NT2/D1 (cell line): ENCODE measurements at places on chromosomes 7 and 10.
A peak's percentile ranks its signal among the peaks of the same experiment; 100 is the strongest.

DNA sequence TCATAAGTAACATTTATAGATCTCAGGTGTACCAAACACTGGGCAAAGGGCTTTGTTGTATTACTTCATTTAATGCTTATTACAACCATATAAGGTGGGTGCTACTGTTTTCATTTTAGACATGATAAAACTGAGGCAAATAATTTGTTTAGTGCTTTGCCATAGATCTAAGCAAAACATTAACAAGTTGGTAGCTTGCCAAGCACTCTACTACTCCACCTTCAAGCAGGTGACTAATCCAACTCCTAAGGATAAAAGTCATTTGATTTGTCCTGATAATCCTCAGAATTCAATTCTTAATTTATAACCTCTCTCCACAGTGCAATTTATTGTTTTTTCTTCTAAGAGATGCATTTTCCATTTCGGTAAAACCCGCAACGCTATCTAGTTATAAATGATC lies 646.4 kb downstream of the GRM8 start:
- DNase-seq = no peak

- DNase-seq = no peak
These were observed 20.7 kb downstream of the BLVRA start for GRCh38 chr7:43779045-43779812.

DNA sequence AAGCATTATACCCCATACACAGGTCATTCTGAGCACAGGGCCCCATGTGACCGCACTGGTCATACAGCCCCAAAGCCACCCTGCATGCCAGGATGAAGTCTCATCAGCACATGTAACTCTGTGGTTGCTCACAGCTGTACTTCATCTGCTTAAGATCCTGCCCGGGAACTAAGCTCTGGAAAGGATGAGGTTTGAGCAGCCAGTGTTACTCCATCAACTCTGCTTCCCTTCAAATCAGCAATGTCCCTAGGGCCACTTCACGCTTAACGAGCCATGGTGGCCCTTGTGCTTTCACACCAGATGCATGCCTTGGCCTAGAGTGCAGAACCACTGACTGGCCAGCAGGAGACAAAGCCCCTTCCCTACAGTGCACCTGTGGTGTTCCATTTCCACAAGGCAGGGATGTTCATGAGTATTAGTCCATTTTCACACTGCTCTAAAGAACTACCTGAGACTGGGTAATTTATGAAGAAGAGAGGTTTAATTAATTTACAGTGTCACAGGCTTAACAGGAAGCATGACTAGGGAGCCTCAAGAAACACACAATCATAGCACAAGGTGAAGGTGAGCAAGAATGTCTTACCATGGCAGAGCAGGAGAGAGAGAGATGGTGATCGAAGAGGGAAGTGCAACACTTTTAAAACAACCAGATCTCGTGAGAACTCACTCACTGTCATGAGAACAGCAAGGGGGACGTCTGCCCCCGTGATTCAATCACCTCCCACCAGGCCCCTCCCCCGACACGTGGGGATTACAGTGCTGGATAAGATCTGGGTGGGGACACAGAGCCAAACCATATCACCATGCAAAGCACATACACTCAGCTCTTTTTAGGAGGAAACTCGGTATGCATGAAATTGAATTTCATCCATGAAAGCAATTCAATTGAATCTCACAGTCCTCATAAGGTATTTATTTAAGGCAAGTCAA lies 149.0 kb upstream of the CDCA7L start:
- DNase-seq = no peak

GRCh38 chr7:67344481-67345193 lies 348.0 kb downstream of the TYW1 start:
- no peak for DNase-seq

DNA sequence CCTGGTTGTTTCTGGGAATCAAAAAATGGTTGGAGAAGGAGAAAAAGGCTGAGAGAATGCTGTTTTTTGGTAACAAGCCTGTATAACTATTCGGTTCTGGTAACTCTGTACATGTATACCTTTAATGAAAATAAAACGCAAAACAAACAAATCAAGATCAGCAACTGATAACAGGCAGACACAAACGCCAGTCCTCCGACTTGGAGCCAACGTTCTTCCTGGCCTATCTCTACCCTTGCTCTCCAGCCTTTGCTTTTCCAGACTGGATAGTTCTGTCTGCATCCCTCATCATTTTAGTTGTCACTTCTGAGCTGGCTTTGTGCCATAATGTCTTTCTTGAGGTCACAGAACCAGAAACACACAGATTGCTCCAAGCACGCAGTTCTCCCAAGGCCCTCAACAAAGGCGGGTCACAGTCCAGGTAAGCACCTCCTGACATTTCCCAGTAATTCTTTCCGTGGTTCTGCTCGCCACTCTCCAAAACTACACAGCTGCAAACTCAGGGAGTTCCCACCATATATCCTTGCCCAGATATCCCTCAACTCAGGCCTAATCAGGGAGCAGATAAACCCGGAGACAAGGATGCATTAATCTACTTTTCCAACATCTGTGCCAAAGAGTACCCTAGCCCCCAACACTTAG lies 20.2 kb downstream of the HIP1 start:
- no peak for DNase-seq

DNA sequence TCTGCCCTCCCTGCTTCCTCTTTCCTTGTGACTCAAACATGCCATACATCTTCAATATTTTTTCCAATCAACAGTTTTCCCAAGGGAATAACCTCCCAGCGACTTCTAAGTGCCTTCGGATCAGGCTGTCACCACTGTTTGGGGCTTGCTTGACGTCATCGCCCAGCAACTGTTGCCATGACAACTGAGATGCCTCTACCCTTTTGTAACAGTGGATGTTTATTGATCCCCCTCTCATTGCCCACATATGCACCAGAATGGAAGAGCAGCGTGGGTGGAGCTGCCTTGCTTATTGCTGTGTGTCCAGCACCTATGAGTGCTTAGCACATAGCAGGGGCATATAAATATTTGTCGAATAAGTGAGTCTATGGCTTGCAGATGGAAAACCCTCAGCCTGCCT lies 14.4 kb downstream of the FFAR4 start:
- DNase-seq = peak; percentile 55

DNA sequence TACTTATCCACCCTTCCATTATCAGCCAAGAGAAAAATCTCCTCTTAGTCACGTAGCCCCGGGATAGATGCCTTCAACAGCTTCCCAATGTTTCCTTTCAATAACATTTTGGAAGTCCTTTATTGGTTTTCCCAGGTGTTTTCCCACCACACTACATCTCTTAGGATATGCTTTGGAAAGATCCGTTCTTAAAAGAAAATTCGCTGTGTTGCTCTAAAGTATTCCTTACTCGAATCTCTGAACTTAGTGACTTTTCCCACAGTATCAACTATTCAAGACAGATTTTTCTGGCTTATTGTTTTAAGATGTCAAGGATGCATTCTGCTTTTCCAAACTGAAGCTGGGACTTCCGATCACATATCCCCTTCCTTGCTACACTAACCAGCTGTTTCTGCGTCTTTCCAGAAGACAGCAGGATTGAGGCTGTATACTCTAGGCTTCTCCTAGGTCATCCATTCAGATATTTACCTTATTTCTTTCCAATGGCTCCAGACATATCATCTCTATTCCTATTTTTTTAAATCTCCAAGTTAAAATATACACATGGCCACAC lies 36.5 kb upstream of the SVIL start:
- no peak for DNase-seq

DNA sequence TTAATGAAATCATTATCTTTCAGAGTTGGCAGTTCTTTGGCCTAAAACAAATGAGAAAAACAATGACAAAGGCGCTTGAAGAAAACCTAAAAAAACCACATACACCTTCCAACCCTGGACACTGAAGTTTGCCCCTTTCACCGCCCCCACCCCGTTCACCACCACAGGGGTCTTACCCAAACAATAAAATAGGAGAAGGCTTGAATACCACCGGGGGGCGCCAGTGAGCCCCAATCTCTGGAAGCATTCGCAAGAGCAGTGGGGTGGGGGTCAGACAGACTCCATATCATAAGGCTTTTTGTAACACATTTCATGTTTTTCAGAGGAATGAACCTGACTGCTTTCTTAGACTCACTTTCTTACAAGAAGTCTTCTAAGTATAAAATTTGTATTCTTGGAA lies 163.6 kb downstream of the PIP4K2A start:
- DNase-seq = peak; percentile 51

DNA sequence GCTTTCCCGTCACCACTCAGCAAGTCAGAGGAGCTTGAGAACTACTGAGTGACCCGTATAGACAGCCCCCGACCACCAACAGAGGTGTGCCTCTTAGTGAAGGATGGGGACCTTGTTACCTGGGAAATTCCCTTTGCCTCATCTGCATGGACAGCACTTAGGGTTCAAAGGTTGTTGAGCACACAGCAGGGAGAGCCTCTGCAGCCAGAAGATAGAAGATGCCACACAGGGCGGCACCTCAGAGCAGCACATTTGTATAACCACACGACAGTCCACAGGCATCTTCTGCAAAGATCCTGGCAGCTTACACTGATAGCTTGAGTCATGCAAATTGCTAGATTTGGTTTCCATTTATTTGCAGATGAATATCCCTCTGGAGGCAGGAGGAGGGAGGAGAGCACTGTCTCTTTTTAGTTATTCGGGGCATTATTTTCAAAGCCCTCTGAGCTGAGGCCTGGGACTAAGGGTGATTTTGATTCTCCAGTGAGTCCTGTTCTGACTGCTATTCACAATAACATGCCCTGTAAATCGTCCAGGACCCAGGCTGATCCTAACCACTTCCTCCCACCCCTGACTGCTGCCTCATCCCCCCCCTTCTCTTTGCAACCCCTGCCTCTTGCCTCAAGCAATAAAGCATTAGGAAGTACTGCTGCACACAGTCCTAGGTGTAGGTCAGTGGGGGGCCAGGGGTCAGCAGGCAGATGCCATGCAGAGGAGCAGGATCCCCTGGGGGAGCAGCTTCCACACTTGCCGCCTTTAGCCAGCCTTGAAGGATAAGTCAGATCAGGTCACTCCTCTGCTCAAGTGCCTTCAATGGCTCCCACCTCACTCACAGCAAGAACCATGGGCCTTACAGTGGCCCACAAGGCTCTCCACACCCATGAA lies 24.6 kb upstream of the INMT start:
- DNase-seq = peak; percentile 75

DNA sequence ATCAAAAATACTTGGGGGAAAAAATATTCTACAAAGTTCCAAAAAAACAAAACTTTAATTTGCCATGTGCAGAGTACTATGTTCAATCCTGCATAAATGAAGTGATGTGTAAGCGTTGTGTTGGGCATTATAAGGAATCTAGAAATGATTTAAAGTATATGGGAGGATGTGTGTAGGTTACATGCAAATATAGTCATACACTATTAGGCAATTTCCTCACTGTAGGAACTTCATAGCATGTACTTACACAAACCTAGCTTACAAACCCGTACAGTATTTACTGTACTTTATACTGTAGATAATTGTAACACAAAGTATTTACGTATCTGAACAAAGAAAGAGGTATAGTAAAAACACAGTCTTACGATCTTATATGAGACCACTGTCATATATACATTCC lies 72.3 kb downstream of the NRBF2 start:
- no peak for DNase-seq

GRCh38 chr7:33423646-33424020 lies 294.3 kb downstream of the BBS9 start:
- DNase-seq = peak; percentile 67
